ENCODE measurements at places on chromosomes 6 and 20.

- DNase-seq, result no peak
Observed at GRCh38 chr6:24105191-24105590, 20.8 kb upstream of the NRSN1 start.

DNA sequence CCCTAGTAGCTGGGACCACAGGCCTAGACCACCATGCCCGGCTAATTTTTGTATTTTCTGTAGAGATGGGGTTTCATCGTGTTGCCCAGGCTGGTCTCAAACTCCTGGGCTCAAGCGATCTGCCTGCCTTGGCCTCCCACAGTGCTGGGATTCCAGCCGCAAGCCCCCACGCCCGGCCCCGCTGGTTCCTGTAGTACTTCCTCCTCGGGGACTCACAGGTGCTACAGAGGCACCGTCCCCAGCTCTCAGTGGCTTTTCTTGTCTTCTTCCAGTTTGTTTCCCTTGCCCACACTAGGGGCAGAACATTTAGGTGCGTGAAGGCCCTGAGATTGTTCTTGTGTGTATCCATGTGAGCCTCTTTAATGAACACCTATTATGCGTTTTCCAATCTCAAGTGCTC is 773 bp upstream of the ZBP1 start:
- no peak for DNase-seq

GRCh38 chr6:112613410-112613809 is 266.3 kb downstream of the RFPL4B start:
- DNase-seq, result no peak

GRCh38 chr6:106446287-106446885 is 85.9 kb downstream of the CRYBG1 start:
- no peak for DNase-seq

GRCh38 chr6:92479831-92480230 is 939.5 kb downstream of the EPHA7 start:
- no peak for DNase-seq

DNA sequence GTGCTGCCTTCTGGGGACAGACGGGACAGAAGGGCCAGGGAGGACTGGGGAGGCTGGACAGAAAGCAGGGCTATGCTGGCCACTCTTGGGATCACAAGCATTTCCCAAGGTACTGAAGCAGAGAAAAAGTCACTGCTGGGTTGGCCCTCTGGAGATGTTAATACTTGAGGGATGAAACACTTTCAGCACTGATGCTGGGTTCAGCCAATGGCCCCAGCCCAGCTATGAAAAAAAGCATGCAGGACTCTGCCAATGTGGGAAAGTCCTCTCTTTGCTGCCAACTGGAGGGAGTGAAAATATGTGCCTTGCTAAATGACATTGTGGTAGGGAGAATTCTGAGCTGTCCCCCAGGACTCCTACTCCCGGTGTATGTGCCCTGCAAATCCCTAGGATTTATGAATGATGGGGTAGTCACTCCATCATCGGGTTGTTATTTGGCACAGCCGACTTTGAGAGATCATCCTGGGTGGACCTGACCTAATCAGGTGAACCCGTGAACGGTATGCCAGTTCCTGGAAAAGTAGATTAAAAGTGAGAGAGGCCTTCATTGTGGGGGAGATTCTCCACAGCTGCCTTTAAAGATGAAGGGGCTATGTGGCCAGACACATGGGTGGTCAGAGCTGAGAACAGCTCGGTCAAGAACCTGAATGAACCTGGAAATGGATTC is 119.9 kb upstream of the TRAF3IP2 start:
- no peak for DNase-seq

Data from brain microvascular endothelial cell (primary cell).